ENCODE measurements at places on chromosomes 6 and 20.

- no peak for DNase-seq
Observed at GRCh38 chr20:36591281-36591680, 14.3 kb upstream of the RAB5IF start.

- no peak for DNase-seq
Observed at GRCh38 chr20:24546232-24546892, 76.9 kb downstream of the SYNDIG1 start.

- no peak for DNase-seq
Observed at GRCh38 chr6:126657561-126658175, 317.8 kb downstream of the CENPW start.

GRCh38 chr6:4364711-4365110 lies 229.3 kb upstream of the ECI2 start:
- no peak for DNase-seq

DNA sequence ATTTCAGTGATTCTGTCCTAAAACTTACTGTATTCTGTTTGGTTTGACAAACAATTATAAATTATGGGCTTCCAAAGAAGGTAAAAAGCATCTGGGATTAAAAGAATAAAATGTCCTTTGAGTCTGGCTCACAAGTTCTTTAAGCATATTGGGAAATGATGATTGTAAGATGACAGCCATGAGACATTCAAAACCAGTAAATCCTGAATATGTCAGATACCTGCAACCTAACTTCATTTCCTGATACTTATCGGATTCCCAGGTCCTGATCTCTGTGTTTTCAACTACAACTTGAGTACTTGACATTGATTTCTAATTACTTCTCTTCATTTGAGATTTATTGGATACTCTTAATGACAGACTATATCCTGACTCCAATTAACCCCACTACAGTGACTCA lies 446.6 kb downstream of the GRIK2 start:
- DNase-seq: no peak

DNA sequence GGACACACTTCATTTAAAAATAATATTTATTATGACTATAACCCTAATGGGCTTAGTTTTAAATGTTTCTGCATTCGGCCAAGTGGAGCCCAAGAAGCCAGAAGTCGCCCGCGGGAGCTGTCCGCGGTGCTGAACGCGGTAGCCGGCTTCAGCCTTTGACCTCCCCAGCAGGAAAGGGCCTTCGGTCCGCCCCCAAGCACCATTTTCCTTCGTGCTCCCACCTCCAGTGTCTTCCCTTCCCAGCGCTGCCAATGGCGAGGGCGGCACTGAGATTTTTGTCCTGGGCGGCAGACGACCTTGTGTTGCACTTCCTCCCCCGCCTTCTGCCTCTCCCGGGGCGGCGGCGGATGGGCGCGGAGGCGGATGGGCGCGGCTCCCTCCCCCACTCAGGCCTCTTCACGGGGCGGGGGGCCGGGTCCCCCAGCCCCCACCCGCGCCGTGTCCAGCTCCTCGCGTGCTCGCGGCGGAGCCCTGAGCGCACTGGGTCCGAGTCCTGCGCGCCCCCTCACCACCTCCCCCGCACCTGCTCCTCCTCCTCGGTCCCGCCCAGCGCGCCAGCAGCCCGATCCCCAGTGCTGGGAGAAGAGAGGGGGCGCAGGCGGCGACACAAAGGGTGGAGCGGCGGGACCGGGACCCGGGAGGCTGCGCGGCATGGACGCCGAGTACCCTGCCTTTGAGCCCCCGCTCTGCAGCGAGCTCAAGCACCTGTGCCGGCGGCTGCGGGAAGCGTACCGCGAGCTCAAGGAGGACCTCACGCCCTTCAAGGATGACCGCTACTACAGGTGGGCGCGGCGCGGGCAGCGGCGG lies 23.6 kb upstream of the TMEM181 start:
- DNase-seq: peak; percentile 58

GRCh38 chr20:44701118-44701857 lies 13.9 kb upstream of the CCN5 start:
- DNase-seq: no peak

DNA sequence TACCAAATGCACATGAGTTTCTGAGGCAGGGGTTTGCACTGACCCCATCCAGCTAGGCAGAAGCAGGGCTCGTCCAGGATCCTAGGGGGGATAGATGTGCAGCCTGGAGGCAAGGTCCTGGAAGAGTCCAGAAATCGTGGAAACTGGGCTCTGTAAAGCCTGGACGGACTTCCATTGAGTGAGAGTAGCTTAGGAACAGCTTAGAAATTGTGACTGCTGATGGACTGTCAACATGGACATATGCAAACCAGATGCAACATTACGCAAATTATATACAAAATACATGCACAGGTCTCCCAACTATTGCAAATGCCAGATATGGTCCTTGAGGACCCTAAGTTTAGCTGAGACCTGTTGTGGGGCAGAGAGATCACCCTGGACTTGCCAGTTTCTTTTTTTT lies 4.8 kb upstream of the EMILIN3 start:
- no peak for DNase-seq

DNA sequence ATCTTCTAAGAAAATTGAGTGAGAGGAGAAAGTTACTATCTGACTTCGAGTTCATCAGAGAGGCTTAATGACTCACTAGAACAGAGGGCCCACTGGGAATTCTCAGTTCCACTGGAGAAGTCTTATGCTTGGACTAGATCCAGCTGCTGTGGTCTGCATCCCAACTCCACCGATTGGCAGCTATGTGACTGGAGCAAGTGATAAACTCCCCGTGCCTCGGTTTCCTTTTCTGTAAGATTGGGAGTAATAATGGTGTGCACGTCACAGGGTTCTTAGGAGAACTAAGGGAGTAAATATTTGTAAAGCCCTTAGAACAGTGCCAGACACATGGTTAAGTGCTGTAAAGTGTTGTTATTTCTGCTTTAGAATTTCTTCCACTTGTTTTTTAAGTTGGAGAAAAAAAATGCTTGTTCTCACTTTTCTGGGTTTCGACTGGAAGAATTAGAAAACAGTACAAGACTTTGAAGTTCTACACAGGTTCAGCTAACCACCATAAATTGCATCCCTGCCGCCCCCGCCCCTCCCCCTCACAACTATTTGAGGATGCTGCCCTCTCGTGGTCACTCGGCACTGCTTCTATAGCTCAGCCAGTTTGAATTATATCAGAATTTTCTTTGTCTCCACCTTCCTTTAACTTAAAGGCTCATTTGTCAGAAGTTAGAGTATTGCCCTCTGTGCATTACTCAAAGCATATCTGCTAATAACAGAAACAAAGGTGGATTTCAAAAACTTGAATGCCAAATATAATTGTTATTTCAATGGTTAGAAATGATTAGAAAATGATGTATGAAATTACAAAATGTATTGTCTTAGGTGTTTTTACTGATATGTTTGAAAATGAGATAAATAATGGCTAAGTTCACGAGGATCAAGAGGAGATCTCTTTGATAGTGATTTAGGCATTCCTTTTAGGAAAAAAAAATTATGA lies 95.0 kb upstream of the IFNGR1 start:
- peak; percentile 61 for DNase-seq

- no peak for DNase-seq
Observed at GRCh38 chr6:129050086-129050485, 167.1 kb downstream of the LAMA2 start.

DNA sequence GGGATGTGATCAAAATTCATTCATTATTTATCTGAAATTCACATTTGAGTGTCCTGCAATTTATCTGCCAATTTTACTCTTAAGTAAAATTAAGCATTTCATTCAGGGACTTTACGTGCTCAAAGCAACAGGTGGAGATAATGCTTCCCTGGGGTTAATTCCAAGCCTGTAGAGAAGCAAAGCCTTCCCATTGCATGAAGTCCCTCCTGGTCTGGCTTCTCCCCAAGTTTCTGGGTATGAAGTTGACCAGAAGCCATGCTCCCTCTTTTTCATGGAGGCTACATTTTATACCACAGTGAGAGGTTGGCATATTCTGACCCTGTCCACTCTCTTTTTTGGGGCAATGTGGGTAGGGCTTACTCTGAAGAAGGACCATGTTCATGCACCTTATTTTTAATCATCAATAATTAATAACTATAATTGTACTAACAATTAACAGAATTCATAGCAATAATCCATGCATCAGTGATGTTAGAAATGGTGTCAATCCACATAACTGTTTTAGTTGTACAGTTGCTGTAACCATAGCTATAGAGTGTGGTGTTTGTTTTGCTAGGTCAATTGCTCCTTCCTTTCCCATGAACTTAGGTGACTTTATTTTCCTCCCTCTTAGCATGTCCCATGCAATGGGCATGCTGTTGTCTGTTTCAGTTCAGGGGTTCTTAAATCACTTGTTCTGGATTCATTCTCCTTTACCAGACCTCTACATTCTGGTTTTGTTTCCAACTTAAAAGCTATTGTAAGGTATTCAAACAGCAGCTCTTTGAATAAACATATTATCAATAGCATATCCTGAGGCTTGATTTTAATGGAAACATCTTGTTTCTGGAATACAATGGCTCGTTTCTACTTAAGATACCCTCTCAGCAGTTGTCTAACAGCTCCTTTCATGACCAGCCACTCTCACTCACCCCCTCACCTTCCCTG lies 1.5 kb downstream of the LAMA4 start:
- no peak for DNase-seq

DNA sequence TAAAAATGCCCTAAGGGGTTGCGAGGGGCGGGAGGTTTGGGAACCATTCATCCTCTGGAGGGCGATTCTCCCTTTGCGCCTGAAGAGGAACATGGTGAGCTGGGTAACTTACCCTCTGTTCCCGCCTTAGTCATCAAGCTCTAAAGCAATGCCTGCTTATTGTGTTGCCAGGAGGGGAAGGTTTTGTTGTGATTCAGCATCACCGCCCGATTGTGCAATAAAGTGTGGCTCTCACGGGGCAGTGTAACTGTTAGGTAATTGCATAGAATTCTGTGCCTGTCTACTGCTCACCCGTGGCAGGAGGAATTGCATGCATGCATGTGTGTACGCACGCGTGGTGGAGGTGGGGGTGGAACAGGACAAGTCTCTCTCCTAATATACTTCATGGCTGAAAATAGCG lies 95.5 kb upstream of the AGPAT4 start:
- no peak for DNase-seq

DNA sequence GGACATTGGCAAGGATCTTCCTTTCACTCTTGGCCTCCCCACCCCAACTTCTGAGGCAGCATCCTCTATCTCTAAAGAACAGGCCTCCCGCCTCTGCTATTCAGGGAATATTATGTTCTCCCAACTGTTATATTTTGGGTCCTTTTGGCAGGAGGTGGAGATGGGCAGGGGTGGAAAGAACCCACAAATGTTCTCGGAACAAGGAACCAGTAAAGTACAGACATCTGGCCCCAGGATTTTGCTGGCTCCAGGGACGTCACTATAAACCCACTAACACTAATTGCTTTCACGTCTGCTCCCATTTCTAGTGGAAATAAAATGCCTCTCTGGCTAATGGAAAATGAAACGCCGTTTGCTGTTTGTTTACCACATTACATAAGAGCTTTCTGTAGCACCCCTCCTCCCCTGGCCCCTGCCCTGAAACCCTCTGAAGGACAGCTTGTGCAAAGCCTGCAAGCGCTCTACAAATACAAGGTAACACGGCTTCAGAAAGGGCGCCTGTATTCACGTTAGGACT lies 77.7 kb upstream of the TBC1D7 start:
- no peak for DNase-seq

GRCh38 chr20:9575836-9576235 lies 61.4 kb downstream of the LAMP5 start:
- DNase-seq: no peak

DNA sequence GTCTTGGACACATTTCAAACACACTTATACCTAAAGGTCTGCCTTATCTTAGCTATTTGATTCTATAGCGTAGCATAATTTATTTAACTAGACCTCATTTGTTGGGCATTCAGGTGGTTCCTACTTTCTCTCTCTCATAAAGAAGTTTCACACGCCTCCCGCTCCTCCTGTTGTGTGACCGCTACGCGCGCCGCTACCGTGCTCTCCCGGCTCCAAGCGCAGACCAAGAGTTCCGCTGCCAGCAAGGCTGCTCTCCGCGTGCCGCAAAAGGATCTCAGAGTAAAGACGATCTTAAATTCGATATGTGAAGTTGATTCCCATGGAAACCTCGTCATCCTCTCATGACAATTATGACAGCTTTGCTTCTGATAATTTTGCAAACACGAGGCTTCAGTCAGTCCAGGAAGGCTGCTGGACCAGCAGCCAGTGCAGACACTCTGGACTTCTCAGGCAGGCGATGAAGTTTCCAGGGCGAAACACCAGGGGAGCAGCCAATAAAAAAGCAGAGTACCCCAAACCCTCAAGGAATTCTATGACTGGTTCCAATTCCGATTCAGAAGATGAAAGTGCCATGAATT lies 20.4 kb downstream of the PRSS16 start:
- DNase-seq: no peak

GRCh38 chr6:157999168-158000051 lies 17.7 kb downstream of the SYNJ2 start:
- no peak for DNase-seq

DNA sequence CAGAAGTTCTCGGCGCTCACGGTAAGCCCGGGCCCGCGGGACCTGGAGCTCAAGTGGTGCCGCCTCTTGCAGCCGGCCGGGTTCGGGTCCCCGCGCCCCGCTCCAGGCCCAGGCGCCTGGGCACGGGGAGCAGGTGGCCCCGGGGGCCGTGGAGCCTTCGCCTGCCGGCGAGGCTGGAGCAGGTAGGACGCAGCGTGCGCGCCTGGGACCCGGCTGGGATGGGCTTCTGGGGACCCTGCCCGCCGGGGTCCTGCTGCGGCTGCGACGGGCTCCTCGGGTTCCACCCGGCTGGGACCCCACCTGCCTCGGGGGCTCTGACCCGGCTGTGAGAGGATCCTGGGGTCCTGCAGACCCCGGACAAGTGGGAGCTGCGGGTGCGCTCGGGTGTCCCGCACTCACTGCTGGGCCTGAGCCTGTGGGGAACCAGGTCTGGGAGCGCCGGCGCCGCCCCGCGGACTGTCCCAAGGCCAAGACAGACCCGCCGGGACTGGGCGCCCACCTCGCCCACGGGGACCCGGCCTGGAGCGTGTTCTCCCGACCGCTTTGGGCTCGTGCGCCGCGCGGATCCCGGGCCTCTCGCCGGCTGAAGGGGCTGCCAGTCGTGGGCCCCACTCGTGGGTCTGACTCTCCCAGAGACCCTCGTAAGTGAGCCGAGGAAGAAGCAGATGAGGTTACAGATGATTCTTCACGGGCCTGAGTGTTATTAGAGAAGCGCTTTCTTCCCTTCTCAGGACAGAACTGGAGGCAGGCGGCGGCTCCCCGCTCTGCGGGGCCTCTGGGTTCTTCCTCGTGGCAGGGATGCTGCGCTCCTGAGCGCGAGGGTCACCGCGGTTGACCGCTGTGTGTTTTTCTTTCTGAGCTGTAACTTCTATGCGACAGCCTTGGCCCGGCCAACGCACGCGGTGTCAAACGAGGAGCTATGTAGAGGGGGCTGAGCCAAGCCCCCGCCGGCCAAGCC lies 729 bp downstream of the SMOC2 start:
- no peak for DNase-seq

All from activated T-helper 9 cell treated with anti-CD3 and anti-CD28 coated beads, Interleukin-2, amount 50 U/mL, for 16 hours (primary cell).